ENCODE measurements at places on chromosomes 11 and 22. TPM values are rescaled to one million over a fixed set of nuclear protein-coding genes. Genes with fewer than 3 reads are reported as not detected.

GRCh38 chr11:117220999-117221774 lies 10.7 kb downstream of the PCSK7 start:
- DNase-seq, result no peak

DNA sequence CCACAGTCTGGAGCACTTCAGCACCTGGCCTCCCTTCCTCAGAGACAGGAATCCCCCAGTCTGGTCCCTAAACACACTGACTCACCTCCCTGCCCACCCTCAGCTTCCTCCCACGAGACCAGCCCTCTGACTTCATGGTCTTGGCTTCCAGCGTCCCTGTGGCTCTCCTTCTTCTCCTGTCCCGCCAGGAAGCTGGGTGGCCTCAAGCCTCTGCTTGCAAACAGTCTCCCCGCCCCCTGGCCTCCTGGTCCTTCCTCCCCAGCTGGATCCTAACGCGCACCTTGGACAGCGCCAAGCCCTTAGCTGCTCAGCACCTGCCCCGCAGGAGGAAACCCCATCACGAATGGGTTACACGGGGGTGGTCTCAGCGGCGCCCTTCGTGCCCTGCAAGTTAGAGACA lies 4.5 kb downstream of the NCF4 start:
- DNase-seq, result no peak

- DNase-seq, result no peak
Measured at GRCh38 chr22:41579997-41580355, 9.7 kb downstream of the PMM1 start.

- no peak for DNase-seq
Measured at GRCh38 chr11:48005831-48006270, 25.5 kb downstream of the PTPRJ start.

GRCh38 chr22:40676644-40677043 lies 2.6 kb upstream of the MCHR1 start:
- DNase-seq, result no peak

DNA sequence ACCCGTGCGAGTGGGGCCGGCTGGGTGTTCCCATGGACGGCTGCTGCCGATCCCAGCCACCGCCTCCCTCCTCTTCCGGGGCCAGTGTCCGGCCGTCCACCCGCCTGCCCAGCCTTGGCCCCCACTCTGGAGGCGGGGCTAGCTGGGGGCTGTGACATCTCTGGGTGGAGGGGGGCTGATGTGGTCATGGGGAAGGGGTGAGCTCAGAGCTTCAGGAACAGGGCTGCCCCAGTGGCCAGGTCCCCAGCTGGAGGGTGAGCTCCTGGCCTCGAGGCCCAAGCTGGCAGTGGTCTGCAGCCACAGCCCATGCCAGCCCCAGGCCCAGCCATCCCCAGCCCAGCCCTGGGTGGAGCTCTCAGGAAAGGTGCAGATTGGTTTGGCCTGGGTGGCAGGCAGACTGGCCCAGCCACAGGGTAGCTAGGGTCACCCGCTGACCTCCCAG lies 2.7 kb downstream of the INS start:
- DNase-seq, result no peak

The WBP2NL gene
- total RNA-seq, result 4.5 TPM

The LRP5 gene
- 3.6 TPM for total RNA-seq

The MPEG1 gene
- total RNA-seq, result 5.9 TPM

DNA sequence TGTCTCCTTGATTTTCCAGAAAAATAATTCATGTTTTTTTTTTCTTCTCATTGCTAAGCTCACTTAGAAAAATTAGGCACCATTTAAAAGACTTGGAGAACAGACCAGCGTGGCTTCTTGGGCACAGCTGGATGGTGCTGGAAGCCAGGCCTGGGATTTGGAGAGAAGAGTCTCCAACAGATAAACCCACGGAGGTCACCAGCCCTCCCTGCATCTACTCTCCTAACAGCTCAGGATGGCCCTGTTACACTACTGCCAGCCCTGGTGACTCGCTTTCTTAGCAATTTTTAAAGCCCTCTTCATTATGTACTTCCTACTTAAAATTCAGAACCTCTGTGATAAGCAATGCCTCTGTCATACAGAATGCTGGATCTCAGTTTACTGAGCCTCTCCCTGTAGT lies 1.7 kb downstream of the PTH start:
- no peak for DNase-seq

The KCNE3 gene
- total RNA-seq, result not detected

The C11orf42 gene
- not detected for total RNA-seq

The LMO1 gene
- not detected for total RNA-seq

The MRGPRE gene
- not detected for total RNA-seq

GRCh38 chr11:16404781-16405285 lies 48.5 kb upstream of the SOX6 start:
- DNase-seq, result no peak

GRCh38 chr11:113908098-113908497 lies 3.5 kb downstream of the HTR3B start:
- DNase-seq, result no peak

The KDM4E gene
- not detected for total RNA-seq

DNA sequence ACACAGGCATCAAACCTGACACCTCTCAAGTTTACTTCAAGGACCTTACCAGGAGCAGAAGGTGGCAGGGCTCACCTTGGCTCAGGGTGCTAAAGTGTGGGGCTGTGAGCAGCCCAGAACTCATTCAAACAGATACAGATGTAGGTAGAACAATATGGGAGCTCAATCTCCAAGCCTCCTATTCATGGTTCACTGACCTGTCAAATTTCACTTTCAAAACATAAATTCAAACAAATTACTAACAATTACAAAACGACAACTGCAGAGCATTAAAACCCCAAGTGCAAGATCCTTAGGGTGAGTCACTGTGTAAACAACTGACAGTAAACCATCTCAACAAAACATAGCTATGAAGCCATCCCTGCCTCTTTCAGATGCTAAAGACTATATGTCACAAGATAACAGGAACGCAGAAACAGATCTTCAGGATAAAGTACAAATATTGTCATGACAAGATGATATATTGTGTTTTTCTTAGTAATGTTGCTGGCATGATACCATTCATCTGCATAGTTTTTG lies 303.5 kb upstream of the ANO3 start:
- DNase-seq, result no peak

DNA sequence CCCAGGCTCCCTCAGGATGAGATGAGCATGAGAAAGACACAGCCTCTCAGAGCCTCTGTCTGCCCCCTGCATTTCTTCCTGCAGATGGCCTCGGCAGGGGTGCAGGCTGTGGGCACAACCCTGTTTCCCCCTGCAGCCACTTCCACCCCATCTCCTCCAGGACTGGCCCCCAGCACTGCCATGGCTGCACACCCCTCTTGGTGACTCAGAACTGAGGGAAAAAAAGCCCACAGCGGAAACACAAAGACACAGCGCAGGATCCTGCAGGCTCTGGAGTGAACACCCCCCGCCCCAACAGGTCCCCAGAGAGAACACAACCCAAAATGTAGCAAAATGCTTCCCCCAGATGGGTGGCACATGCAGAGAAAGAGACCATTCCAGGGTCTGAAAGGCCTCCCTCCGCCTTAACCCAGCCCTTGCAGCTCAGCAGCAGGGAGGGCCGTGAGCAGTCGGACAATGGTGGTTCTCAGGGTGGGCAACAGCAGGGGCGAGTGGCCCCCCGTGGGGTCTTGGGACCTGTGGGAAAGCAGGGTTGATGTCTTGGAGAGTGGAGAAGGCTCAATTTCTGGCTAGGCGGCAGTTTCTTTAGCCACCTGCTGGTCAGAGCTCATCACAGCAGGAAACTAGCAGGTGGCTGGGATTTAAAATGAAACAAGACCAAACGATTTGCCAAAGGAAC lies 8.0 kb downstream of the TUBGCP6 start:
- DNase-seq, result no peak

GRCh38 chr11:64799623-64800302 lies 3.3 kb downstream of the MAP4K2 start:
- no peak for DNase-seq

DNA sequence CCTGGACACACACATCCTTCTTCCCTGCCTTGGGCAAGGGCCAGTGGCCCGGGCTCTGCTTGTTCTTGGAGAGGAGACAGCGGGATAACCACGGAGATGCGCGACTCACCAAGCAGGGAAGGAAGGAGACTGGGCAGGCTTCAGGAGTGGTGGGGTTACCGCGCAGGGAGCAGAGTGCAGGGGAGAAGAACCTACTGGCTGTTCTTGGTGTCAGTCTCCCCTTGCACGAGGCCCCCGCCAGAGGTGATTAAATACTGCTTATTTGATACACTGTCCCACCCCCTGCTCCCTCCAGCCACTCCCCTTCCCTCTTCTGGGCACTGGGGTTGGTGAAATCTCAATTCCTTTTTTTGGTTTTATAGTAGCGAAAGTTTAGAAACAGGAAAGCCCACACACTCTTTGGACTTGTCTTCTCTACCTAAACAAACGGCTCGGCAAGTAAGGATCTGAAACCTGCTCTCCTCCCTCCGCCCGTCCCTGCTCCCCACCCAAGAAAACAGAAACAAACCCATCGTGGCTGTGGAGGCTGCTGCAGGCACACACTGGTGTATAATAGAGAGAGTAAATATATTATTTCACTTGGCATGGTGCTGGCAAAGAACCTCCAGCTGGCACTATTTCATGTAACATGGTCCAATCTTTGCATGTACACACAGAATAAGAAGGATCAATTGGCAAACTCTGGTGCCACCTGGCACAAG lies 10.8 kb downstream of the LARGE2 start:
- DNase-seq, result no peak
